Stimulated activated CD4-positive, alpha-beta T cell treated with anti-CD3 and anti-CD28 coated beads, Interleukin-15, amount 100 ng/mL, for 1 hour (primary cell): ENCODE measurements at places on chromosomes 11 and 22.
A peak's percentile ranks its signal among the peaks of the same experiment; 100 is the strongest.

- DNase-seq: no peak
Measured at GRCh38 chr11:65428578-65429067, 6.0 kb downstream of the NEAT1 start.

DNA sequence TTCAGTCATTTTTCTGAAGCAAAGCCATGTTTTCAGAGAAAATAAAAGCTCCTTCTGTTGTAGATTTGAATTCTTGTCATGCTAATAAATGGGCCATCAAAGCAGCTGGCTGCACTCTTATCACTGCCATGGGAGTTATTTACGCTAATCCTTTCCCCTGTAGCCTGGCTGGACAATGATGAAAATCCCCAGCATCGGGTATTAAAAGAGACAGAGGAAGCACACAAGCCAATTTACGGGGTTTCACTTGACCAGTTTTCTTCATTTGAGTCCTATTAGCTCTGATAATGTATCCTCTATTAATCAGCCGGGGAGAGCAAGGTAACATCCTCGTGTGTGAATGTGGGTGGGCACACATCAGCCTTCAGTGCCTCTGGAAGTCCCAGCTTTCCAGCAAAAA, 470.2 kb upstream of the API5 start:
- DNase-seq: no peak

DNA sequence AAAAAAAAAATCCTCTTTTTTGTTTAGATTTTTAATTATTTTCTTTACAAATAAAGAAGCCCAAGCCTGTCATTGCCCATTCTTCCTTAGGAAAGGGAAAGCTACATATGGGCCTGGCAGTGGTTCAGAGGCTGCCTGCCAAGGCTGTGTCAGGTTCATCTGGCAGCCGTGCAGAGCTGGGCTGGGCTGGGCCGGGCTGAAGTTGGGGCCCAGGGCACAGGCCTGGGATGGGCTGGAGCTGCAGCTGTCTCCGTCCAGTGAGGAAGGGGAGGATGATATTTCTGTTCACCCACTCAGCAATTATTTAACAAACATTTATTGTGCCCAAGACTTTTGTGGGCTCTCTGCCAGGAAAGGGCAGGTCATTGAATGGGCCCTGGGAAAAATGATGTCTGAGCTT, 4.6 kb downstream of the PRR5L start:
- no peak for DNase-seq

- DNase-seq: no peak
Measured at GRCh38 chr11:104713401-104713800, 184.9 kb downstream of the CASP12 start.

DNA sequence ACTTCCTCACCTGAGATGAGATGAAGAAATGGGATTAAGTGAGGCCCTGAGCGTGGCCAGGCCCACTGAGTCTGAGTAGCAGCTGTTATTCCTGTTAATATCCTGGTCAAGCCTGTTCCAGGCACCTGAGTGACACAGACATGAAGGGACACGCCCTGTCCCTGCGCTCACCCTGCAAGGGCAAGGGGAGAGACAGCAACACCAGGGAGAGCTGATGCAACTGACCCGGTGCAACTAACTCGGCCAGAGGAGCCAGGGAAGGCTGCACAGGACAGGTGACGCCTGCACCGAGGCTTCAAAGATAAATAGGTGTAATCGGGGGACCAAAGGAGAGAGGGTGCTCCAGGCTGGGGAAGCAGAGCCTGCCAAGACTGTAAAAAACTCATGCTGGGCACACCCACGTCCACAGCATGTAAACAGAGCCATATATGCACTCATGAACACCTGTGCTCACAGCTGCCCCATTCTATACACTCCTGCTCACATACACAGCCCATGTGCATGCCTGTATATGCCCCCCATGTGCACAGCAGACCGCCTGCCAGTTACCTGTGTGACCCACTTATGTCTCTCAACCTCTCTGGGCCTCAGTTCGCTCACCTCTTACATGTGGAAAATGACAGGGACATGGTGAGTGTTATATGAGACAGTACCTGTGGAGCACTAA, 22.8 kb upstream of the GCAT start:
- DNase-seq: no peak

- DNase-seq: no peak
Measured at GRCh38 chr11:1530686-1531448, 41.2 kb downstream of the DUSP8 start.

GRCh38 chr22:41445129-41446056, 1.2 kb downstream of the TOB2 start:
- DNase-seq: no peak

GRCh38 chr11:11396301-11397035, 43.4 kb upstream of the CSNK2A3 start:
- DNase-seq: no peak

DNA sequence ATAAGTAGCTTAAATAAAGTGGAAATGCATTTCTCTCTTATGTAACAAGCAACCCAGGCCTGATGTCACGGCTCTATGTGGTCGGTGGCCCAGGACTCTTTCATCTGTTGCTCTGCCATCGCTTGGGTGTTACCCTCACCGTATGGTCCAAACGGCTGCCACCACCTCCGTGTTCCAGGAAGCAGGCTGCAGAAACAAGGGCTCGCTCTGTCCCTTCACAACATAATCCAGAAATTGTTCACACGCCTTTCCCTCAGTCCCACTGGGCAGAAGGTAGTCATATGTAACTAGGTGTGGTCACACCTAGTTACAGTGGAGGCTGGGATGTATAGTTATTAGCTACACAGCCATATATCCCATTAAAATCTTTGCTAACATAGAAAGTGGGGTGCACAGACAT, 421.0 kb downstream of the SOX6 start:
- DNase-seq: no peak

DNA sequence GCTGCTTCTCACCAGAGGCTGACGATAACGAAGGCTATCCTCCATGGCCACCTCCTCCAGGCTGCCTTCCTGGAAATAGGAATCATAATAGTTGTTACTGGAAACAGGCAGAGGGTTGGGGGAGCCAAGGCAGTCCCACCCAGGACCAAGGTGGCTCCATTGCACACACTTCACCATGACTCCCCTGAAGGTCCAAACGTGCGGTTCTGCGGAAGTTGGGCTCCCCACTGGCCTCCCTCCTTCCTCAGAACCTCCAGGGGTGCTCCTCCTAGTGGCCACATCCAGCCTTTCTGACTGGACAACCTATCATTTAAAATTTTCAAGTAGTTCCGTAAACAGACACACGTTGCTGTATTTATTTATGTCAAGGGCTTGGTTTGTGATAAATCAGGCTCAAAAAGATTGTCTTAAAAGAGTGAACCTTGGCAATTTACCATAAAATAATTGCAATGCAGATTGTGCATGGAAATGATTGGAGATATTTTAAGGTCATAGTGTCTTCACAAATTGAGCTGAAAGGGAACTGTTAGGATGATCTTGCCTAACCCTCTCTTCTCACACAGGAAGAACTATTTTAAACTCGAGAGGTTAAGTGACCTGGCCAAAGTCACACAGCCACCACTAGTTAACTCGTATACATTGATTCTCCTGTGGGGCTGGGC, 1.4 kb upstream of the TCN2 start:
- DNase-seq: no peak

DNA sequence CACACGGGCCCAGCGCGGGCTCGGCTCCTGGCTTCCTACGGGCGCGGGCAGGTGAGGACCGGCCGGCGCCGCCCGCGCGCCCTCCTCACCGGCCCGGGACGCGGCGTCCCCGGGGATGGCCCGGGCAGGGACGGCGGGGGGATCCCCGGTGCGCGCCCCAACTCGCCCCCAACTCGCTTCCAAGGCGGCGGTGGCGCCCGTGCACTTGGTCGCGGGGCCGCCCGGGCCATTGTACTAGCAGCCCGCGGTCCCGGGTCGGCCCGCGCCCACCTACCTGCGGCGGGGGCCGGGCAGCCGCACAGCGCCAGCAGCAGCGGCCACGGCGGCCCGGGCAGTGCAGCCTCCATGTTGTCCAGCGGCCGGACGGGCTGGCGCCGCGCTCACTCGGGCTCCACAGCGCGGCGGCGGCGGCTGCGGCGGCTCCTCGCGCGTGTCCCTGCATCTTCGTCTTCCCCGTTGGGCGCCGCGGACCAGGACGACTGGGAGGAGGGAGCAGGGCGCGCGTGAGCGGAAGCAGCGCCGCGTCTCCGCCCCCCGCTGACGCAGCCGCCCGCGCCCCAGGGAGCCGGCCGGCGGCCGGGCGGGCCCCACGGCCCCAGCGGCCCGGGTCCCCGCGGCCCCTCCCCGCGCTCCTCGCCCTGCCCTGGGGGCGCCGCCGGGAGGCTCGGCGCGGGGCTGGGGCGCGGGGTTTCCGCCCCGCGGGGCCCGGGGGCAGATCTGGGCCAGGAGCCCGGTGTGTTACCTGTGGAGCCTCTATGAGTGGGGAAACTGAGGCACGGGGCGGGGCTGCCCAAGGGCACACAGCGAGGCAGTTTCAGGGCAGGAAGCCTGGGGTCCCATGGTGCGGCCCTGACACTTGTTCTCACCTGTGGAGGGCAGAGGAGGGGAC, 159.3 kb upstream of the GRK3 start:
- peak; percentile 13 for DNase-seq

- no peak for DNase-seq
Measured at GRCh38 chr22:25156736-25157135, 42.9 kb upstream of the CRYBB3 start.
